ENCODE measurements at places on chromosomes 2 and 18. TPM values are rescaled to one million over a fixed set of nuclear protein-coding genes. Genes with fewer than 3 reads are reported as not detected.

- no peak for DNase-seq
Measured at GRCh38 chr2:239232195-239232578, 168.6 kb downstream of the HDAC4 start.

DNA sequence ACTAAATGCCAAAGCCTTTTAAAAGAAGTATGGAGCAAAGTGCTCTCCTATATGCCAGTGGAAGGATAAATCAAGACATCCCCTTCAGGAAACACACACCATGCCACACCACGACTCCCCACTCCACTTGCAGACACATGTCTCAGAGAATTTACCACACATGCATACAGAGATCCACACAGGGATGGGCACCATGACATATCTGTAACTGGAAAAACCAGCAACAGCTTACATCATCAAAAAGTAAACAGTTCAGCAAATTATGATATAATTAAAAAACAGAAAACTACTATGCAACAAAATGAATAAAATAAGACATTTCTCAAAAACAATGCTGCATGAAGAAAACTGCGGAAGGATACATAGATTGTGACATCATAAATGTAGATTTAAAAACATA lies 29.6 kb downstream of the RBMS1 start:
- DNase-seq = no peak

- no peak for DNase-seq
Measured at GRCh38 chr2:122266636-122267035, 511.2 kb downstream of the TSN start.

GRCh38 chr2:28160986-28161425 lies 231.7 kb upstream of the FOSL2 start:
- DNase-seq = no peak

LCT gene
- 0.03 TPM for polyA plus RNA-seq

GRCh38 chr2:88398180-88398579 lies 54.3 kb downstream of the FOXI3 start:
- no peak for DNase-seq

All from left kidney (tissue), 8 donors.